Adipocyte (in vitro differentiated cells): ENCODE measurements at places on chromosomes 12 and 14.

DNA sequence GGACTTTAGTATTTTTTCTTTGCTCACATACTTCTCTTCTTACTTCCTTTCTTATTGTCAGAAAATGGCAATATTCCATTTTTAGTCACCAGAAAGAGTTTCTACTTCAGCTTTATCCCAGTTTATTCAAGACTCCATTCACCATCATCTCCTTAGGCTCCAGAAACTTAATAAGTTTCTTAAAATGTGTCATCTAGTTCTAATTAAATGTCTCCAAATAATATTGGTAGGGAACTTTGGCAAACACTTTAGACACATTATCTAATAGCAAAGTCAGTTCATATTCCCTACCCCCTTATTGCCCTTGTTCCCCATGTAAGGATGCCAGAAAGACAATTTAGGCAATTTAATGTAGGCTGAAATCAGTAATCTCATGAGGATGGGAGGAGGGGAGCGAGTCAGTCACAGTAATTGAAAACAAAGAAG is 15.1 kb downstream of the EPYC start:
- no peak for DNase-seq

- DNase-seq, result no peak
Measured at GRCh38 chr14:103488071-103488470, 34.6 kb downstream of the CKB start.

- peak; percentile 84 for DNase-seq
Measured at GRCh38 chr12:116126610-116127009, 150.9 kb downstream of the MED13L start.

DNA sequence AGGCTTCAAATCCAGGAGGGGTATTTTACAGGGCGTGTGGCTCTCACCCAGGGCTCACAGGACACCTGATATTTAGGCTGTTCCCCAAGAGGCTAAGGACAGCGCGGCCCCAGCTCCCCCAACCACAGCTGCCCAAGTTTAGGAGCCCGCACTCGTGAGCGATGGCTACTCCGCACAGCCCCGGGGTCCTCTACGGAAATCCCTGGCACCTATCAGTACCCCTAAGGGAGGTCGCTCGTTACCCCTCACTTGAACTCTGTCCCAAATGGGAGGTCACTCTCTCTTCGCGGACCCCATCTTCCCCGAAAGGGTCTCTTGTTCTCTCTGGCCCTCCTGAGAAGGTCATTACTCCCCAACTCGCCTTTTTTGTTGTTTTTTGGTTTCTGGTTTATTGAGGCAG is 708 bp upstream of the P2RX4 start:
- no peak for DNase-seq

GRCh38 chr12:113003636-113004035 is 25.3 kb downstream of the OAS2 start:
- DNase-seq, result no peak

DNA sequence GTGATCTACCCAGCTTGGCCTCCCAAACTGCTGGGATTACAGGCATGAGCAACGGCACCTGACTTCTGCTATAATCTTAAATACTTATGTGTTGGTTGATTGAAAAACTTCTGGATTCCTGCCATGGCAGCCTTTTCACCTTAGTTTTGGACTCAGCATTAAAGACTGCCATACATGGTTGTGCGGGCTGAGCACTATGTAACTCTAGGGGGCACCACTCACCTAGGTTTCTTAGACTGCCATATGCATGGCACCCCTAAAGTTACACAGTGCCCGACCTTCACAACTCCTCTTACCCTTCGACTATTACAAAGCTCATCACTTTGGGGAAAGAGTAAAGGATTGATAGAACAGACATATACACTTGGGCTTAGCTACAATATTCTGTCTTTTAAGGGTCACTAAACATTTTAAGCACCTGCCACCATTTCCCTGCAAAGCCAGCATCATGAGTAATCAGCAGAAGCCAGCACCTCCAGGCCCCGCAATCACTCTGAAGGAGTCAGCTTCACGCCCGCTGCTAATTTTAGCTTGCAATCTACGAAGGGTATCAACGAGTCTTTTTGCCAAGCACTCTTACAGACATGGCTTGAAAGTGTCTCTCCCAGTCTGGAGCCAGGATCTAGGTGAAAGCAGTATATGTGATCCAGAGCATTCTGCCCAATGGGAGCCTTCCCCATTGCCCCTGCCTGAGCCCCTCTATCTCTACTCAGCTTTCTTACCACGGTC is 59.8 kb downstream of the SUDS3 start:
- no peak for DNase-seq

DNA sequence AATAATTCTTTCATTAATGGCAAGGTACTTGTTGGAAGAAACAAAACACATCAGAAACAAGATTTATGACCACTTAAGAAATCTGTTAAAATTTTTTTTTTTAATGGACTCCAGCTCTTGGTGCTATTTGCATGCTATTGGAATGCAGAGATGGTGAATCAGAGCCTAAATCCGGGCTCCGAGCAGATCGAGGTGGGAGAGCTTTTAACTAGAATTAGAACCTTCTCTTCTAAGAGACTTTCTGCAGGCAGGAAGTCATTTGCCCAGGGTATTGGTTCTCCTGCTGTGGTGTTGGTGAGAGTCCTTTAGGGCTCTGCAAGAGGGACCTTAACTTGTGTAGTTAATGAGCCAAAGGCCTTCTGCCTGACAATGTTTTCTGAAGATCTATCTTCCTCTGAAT is 419.4 kb downstream of the SNAPC1 start:
- DNase-seq, result no peak
